ENCODE measurements at places on chromosomes 5 and 9.

- DNase-seq, result no peak
Measured at GRCh38 chr9:76443887-76444286, 15.1 kb upstream of the GCNT1 start.

GRCh38 chr5:123116757-123117156 lies 27.7 kb downstream of the PRDM6 start:
- no peak for DNase-seq

DNA sequence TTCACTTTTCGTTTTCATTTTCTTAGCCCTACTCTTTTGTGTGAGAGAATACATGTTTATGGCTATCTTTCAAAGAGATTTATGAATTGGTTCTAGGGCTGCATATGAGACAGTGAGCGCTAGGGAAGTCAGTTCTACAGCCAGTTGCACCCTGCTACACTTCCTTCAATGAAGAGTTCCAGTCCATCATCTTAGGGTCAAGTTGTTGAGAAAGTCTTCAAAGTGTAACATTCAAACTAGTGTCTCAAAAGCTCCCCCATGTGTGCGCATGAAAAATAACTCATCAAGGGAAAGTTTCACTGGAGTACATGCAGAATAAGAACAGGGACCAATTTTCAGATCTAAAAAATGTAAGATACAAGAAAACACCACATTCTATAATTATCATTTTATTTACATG lies 317.2 kb downstream of the DEPDC1B start:
- DNase-seq, result peak; percentile 50

DNA sequence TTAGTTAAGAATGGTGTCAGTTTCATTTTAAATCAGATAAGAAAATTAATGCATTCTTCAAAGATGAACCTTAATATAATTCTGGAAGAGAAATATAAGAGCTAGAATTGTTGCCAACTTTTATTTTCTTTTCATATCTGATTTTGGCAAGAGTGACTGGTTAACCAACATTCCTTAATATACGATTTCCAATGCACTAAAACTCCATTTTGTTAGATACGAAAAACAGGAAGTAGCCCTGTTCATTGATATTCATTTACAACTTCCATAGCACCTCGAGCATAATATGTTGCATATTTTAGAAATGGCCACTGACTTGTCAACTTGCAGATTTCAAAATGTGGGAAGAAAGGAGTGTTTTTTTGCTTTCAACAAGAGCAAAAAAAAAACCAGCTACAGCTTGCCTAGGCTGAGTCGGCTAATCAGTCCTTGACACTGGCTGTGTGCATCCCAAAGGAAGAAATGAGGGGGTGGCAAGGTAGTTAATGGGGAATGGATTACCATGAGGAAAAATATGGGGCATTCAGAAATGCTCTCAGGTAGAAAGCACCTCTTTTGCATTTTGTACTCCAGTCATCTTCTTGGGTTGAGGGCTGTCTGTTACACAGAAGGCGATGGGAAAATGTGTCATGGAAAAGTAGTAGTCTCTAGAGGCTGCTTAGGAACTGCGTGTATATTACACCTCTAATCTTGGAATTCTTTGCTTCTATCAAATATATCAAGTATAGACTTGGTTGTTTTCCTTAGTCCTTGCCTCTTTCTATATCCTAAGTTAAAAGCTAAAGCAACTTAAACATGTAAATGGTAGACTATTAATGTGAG lies 3.9 kb downstream of the MAP3K1 start:
- DNase-seq, result peak; percentile 36

GRCh38 chr5:135332519-135333150 lies 66.4 kb downstream of the MACROH2A1 start:
- peak; percentile 64 for DNase-seq

DNA sequence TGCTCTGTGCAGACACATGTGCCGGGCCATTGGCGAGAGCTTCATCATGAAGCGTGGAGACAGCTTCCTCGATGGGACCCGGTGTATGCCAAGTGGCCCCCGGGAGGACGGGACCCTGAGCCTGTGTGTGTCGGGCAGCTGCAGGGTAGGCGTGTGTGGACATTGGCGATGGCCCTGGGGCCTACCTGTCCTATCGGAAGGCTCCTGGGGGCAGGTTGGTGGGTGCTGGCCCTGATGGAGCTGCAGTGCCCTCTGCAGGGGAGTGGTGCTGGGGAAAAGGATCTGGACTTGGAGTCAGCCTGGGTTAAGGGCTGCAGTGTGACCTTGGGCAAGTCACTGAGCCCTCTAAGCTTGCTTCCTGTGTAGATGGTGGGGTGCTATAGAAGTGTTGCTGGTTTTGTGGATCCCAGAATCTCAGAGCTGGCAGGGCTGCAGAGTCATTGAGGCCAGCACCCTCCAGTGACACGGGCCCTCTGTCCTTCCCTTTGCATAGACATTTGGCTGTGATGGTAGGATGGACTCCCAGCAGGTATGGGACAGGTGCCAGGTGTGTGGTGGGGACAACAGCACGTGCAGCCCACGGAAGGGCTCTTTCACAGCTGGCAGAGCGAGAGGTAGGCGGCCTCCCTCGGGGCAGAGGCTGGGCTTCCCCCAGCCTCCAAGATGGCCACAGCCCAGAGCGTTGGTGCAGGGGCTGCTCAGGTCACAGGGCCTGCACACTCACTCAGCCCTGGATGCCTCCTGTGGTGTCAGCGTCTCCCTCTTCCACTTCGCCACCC lies 15.8 kb downstream of the ADAMTS13 start:
- no peak for DNase-seq

GRCh38 chr5:119078071-119078846 lies 7.4 kb downstream of the DMXL1 start:
- no peak for DNase-seq

- no peak for DNase-seq
Measured at GRCh38 chr9:94949370-94949769, 222.9 kb downstream of the AOPEP start.

DNA sequence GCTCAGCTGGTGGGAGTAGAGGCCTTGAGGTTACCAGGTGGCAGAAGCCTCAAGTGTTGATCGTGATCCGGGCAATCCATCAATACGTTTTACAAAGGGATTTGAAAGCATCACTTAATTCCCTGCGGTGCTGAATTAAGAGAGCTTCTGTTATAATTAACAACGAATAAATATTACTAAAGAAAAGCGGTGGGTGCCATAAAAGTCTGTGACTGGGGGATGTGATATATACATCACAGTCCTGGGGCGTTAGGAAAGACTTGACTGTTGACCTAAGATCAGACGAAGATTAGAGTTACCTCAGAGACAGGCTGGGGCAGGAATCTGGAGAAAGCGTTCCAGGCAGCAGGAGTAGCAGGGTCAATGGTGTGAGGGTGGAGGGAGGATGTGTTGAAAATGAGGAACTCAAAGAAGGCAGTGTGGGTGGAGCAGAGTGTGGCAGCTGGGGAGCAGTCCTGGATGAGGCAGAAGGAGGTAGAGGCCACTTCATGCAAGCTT lies 6.7 kb upstream of the C5orf63 start:
- DNase-seq, result peak; percentile 11

Data from EL (cell line).